ENCODE measurements at places on chromosomes 2 and 18.

GRCh38 chr2:238947920-238948710 is 100.2 kb downstream of the TWIST2 start:
- DNase-seq = no peak

- no peak for DNase-seq
These were observed 27.6 kb downstream of the ST3GAL5 start for GRCh38 chr2:85861180-85861579.

- no peak for DNase-seq
These were observed 123.9 kb upstream of the FAM136A start for GRCh38 chr2:70425682-70426301.

DNA sequence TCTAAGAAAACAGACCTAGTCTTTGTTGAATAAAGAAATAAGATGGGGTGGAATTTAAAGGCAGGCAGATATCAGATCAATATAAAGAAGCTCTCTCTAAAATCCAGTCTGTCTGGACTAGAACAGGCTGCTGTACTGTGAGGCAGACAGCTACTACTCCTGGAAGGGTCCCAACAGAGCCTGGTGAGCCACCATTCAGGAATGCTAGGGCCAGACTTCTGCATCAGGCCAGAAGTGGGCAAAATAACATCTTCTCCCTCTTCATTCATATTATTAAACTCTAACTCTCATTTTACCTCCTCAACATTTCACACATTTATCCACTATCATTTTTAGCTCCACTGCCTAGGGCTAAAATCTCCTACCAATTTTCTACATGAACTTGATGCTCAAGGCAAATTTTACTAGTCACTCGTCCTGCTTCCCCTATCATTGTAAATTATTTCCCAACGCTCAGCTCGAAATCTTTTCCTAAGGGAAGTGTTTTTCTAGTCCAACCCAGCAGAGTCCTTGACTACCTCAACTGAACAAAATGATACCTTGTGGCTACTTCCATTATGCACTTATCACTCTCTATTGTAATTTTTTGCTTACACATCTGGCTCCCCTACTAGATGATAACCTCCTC is 45.2 kb upstream of the GLS start:
- no peak for DNase-seq
